ENCODE measurements at places on chromosomes 4 and X.

- DNase-seq: no peak
Measured at GRCh38 chr4:40722576-40723161, 27.1 kb upstream of the NSUN7 start.

DNA sequence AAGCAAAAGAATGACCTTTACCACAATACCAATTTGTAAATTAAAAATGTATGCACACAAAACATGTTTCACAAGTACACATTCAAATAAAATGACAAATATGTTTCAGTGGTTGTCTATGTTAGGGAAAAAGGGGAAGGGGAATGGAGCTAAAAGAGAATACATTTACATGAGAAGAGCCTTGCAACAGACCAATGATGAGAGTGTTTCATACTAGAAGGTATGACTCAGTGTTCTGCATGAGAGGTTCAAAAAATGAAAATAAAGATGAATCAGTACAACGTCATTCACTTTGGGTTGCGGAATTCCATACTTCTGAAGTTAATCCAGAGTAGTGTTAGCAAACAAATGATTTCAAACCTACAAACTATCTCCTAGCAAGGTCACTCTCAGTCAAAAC, 51.7 kb downstream of the RPGR start:
- DNase-seq: no peak

DNA sequence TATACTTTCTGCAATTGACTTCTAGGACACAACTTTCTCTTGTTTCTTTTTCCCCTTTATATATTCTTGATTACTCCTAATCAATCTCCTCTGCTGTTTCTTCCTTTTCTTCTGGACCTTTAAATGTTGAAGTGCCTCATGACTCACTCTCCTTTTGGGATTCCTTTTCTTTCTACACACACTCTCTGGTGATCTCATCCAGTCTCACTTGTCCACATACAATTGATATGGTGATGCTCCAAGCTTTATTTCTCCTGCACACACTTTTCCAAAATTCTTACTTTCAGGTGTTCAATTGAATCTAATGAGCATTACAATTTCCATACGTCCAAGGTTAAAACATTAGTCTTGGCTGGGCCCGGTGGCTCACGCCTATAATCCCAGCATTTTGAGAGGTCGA, 794.8 kb upstream of the EPHA5 start:
- DNase-seq: no peak

DNA sequence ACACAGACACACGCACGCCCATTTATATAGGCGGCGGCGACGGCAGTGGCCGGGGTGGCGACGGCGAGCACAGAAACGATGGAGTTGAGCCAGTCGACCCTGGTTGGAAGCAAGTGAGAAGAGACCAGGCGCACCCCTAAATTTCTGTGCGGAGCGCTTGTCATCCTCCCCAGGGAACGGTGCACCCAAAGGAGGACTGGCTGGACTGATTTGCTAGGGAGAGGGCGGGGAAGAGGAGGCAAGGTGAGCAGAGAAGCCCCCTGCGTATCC, 302 bp downstream of the NHS start:
- no peak for DNase-seq

GRCh38 chr4:7697343-7697742, 242.3 kb downstream of the AFAP1 start:
- no peak for DNase-seq

- DNase-seq: no peak
Measured at GRCh38 chrX:50211510-50211909, 6.9 kb downstream of the CCNB3 start.

- DNase-seq: no peak
Measured at GRCh38 chr4:71860643-71861042, 76.8 kb upstream of the GC start.

DNA sequence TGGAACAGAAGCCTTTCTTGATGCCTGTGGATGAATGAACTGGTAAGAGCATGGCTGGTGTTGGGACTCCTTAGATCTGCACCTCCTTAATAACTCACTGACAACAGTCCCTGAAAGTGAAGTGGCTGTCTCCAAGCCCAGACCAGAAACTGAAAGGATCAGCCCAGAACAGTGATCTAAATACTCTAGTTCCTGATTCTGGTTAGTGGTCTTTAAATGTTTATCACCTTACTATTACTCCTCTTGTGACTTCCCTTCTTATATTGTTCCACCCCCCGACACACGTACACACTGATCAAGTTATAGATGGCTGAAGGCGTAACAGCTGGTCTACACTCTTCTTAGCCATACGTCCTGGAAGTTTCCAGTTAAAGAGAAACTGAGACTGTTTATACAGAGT, 33.8 kb upstream of the ARMCX2 start:
- no peak for DNase-seq

DNA sequence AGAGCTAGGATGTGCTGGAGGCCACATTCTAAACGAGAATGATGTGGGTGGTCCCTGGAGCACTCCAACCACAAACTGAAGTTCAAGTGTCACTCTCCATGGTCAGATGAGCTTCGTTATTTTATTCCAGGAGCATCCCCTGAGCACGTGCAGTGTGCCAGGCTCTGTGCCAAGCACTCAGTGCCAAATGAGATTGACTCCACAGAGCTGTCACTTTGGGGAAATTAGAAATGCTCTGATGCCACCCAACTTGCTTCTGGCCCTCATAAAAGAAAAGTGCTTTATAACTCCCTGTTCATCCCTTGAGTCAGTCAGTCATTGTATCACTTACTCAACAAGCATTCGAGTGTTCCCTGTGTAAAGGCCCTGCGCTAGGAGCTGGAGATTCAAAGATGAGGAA, 91.2 kb downstream of the RTL5 start:
- DNase-seq: no peak

DNA sequence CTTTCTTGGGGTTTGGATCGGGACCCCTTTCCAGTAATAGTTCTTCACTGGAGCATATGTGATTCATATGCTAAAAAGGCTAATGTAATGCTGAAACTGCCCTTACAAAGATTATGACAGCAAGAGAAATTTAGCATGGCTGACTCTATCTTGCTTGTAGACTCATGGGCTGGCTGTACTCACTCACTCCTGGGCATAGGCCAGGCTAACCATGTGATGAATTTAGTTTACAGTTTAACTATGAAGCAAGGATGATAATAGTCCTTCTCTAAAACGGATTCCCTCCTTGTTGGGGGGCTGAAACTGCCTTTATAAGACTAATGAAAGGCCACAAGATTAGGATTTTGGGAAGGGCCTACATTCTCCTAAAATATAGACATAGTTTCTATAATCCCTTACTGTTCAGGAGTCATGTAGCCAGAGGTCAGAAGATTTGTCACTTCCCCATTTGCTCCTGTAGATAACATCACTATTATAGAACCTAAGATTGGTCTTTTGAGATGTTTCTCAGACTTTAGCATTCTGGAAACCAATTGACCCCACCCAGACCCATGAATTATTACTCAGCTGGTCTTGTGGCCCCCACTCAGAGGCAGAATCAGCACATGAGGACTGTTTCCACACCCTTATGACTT, 20.8 kb upstream of the CEP135 start:
- DNase-seq: no peak

- no peak for DNase-seq
Measured at GRCh38 chrX:140123446-140123845, 158.1 kb upstream of the CXorf66 start.

- no peak for DNase-seq
Measured at GRCh38 chr4:52640808-52641565, 18.1 kb downstream of the USP46 start.

GRCh38 chr4:22514481-22514880, 1.4 kb downstream of the ADGRA3 start:
- DNase-seq: no peak

GRCh38 chrX:110732266-110732665, 63.4 kb downstream of the CHRDL1 start:
- DNase-seq: no peak

DNA sequence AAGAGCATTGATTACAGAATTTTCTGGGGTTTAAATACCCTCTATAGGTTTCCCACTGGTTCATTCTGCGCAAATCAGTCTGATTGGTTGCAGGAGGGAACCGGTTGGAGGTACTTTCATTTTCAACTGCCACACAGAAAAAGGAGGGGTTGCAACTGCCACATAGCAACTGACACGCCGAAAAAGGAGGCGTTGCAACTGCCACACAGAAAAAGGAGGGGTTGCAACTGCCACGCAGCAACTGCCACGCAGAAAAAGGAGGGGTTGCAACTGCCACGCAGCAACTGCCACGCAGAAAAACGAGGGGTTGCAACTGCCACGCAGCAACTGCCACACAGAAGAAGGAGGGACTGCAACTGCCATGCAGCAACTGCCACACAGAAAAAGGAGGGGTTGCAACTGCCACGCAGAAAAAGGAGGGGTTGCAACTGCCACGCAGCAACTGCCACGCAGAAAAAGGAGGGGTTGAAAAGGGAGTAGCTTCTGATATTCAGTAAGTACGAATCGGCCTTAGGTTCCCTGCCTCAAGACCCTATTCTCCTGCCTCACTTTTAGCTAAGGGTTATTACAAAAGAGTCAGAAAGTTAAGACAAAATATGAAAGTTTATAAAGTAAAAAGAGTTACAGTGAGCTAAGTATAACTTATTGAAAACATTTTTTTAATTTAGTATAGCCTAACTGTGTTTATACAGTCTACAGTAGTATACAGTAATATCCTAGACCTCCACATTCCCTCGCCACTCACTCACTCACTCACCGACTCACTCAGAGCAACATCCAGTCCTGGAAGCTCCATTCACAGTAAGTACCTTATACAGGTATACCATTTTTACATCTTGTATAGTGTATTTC, 431.8 kb downstream of the KCTD8 start:
- DNase-seq: no peak

DNA sequence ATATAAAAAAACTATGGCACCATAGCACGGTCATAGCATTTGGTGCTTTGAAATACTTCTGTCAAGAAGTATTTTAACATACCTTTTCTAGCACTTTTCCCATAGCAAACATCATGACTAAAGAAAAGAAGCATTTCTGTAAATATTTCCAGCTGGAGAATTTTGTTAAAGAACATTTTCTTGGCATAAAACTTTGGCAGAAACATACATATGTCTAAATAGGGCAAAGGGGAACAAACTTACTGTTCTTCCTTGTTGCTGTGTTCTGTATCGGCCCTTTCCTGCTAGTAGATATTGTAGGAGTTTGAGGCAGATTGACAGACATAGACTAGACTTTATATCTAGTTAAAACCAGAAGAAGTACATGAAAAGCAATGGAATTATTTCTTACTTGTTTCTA, 2368.5 kb downstream of the PCDH7 start:
- DNase-seq: no peak

- DNase-seq: no peak
Measured at GRCh38 chrX:145393702-145394235, 146.5 kb downstream of the SPANXN1 start.

DNA sequence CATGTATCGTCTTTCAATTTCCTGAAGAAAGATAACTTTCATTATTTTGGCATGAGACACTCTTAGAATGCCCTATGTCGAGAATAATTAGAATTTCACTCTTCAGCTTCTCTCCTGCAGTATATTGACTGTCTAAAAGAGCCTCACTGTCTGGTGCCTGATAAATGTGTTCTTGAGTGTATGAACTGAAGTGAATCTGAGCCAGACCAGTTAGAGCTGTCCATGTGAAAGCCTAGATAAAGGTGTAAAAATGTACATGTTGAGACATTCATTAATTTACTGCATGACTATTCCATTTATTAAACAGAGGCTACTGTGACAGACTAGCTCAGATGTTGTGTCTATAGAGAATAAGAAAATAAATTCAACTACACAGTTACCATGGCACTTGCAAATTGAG, 283.2 kb downstream of the PCDH18 start:
- DNase-seq: no peak

- no peak for DNase-seq
Measured at GRCh38 chr4:59655996-59656395, 1544.1 kb upstream of the ADGRL3 start.

DNA sequence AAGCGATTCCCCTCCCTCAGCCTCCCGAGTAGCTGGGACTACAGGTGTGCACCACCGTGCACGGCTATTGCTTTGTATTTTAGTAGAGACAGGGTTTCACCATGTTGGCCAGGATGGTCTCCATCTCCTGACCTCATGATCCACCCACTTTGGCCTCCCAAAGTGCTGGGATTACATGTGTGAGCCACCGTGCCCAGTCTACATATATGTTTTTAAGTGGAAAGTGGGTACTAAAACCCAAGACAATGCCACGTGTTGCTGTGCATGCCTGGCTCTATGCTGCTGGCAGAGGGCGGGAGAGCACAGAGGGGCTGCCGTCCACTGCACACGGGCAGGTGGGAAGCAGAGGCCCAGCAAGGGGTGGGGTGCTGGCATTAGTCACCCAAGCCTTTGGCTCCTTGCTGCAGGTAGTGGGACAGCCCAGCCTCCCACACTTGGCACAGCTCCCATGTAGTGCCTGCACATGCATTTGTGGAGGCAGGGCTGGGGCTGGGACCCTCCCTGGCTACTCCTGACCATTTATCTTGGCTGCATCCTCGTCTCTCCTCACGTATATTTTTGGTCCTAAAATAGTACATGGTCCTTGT, 3.5 kb downstream of the EMD start:
- DNase-seq: no peak

DNA sequence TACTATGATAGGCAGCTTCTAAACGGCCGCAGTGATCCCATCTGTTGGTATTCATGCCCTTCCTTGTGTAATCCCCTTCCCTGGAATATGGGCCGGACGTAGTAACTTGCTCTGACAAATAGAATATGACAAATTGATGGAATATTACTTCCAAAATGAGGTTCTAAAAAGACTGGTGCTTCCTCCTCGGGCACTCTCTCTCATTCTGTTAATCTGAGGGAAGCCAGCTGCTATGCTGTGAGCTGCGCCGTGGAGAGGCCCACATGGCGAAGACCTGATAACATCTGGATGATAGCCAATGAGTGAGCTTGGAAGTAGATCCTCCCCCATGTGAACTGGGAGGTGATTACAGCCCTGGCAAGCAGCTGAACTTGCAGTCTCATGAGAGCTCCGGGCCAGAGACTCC, 27.2 kb upstream of the SLC25A4 start:
- DNase-seq: no peak

GRCh38 chrX:113384628-113385027, 544.0 kb upstream of the AMOT start:
- no peak for DNase-seq

DNA sequence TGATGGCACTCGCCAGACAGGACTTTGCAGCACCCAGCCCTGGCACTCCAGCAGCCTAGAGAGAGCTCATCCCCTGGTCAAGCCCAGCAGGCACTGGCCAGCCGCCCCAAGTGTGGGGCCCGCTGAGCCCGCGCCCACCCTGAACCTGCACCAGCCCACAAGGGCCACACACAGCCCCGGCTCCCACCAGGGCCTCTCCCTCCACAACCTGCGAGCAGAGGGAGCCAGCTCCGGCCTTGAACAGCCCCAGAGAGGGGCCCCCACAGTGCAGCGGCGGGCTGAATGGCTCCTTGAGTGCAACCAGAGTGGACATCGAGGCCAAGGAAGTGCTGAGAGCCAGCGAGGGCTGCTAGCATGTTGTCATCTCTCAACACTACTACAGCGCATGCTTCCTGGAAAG, 34.4 kb upstream of the DEFB131A start:
- no peak for DNase-seq

All from stimulated activated CD8-positive, alpha-beta memory T cell treated with anti-CD3 and anti-CD28 coated beads, Interleukin-2, amount 100 ng/mL, for 1 hour (primary cell).